ENCODE measurements at places on chromosomes 12 and 14. TPM values are rescaled to one million over a fixed set of nuclear protein-coding genes. Genes with fewer than 3 reads are reported as not detected.

The ITPR2 gene
- 8.3 TPM for total RNA-seq

The HPD gene
- not detected for total RNA-seq

The SPRYD3 gene
- total RNA-seq = 64.5 TPM

DNA sequence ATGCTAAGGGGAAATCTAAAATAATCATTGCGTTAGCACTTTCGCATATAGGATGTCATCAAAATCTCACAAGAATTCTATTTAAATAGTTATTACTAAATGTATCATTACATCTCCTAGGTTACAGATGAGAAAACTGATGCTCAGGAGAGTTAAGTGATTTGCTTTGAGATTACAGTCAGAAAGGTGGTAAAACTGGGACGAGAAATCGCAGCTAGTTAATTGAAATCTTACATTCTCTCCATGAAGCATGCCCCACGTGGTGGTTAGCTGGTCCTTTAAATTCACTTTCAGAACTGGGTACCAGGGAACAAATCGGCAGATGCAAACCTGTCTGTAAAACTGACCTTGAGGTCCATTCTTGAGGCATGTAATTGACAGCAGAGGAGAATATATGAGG is 71.8 kb upstream of the PLEKHG7 start:
- DNase-seq = no peak
- H3K4me1 ChIP-seq = peaks cover 50% of the 10 kb centered on the region

GRCh38 chr12:102427543-102427941 is 52.8 kb downstream of the IGF1 start:
- H3K4me3 ChIP-seq = peak overlapping the region; percentile 54
- no peak for DNase-seq
- peaks cover 39% of the 10 kb centered on the region for H3K4me1 ChIP-seq
- no peaks in the 10 kb centered on the region for H3K27me3 ChIP-seq
- H3K36me3 ChIP-seq = no peaks in the 10 kb centered on the region
- H3K27ac ChIP-seq = no peak overlapping the region

GRCh38 chr14:61533513-61534255 is 161.6 kb upstream of the HIF1A start:
- no peak overlapping the region for H3K27ac ChIP-seq
- DNase-seq = no peak
- no peak overlapping the region for H3K4me3 ChIP-seq
- H3K4me1 ChIP-seq = peaks cover 81% of the 10 kb centered on the region

GRCh38 chr12:4564818-4565217 is 2.8 kb downstream of the DYRK4 start:
- H3K4me3 ChIP-seq = no peak overlapping the region
- no peak for DNase-seq
- peaks cover 1% of the 10 kb centered on the region for H3K27me3 ChIP-seq

DNA sequence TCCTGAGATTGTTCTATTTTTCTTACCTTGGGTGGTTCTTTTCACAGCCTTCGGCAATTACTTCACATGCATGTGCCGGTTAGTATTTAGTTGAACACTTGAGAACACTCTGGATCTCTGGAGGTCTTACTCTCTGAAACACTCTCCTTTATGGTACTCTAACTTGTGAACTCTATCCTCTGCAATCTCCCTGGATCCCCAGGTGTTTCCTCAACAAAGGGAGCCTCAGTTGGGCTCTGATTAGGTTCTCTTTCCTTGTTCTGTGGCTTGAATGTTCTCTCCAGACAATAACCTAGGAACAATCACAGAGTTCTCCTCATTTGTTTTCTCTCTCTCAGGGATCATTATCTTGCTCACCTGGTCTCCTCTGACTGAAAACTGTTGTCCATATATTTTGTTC is 40.5 kb upstream of the ABCD2 start:
- H3K4me1 ChIP-seq = no peaks in the 10 kb centered on the region
- H3K27ac ChIP-seq = no peak overlapping the region
- no peak for DNase-seq
- H3K4me3 ChIP-seq = no peak overlapping the region
- no peaks in the 10 kb centered on the region for H3K27me3 ChIP-seq
- no peaks in the 10 kb centered on the region for H3K36me3 ChIP-seq
